ENCODE measurements at places on chromosomes 2 and 18.

DNA sequence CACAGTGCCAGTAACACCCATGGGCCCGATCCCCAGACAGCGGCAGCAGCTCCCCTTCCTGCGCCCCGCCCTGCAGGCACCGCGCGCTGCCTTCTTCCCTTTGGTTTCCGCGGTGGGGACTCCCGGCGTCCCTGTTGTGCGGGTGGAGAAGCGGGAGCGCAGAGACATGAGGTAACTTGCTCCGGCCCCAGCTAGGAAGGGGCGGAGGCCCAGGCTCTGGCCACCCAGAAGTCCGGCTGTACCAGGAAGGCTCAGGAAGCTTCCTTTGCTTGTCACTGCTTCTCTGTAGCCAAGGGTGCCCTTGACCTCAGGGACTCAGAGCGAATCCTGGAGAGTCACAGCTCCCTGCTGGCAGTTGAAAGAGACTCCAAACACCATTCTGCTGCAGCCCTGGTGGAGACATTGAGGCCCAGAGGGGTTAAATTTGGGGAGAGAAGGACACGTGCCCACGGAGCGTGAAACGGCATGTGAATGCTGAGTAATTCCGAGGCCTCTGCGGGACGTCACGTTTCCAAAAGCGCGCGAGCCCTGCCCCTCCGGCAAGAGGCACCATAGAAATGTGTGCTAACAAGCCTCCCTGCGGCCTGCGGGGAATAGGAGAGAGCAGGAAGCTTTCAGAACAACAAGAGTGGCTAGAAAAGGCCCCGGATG is 6.7 kb upstream of the ADCY3 start:
- DNase-seq = peak; percentile 75

DNA sequence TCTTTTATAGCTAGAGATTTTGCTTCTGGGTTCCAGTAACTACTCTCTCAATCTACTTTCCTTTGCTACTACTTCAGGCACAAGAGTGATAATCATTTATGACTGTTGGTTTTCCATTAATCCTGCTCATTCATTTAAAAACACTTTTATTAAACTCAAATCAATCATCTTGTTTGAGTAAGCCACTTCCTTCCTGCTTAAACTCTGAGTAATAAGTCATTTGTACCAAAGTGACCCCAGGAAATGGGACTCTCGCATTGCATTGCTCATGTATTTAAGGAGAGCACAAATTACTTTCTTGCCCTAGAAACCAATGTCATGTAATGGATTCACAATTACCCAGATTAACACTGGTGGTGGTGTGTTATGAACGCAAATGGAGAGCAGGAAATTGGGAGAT is 270.7 kb upstream of the HNMT start:
- DNase-seq = no peak

GRCh38 chr2:171289991-171290390 is 129.3 kb upstream of the TLK1 start:
- no peak for DNase-seq

DNA sequence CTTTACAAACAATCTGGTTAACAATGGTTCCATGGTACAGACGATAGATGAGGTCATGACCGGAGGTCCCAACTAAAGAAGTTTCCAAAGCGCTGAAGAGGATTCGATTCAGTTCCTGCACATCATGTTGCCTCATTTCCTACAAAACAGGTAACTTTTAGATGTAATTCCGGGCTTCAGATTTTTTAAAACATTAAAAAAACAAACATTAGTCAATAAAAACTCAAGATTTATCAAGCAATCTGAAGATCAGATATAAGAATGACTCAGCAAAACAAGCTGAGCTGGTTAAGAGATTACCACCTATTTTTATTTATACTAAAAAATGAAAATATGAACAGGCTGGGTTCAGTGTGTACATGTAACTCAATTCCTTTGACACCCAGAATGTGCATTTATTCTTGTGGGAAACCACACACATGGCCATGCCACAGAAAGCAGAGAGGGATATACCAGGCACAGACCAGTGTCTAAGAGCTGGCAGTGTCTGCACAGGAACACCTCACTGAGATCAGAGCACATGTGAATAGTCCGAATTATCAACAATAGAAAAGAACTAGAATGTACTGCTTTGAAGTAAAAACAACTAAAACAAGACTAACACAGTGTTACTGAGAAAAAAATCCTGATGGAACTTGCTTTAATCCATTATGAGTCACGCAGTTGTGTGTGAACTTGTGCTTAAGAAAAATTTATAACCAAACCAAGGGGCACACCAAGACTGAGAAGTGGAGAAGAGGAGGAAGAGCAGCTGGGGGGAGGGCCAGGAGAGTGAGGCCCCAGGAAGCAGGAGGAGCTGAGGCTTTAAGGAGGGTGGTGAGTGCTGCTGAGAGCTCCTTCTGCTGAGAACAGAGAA is 9.5 kb downstream of the USP40 start:
- no peak for DNase-seq

DNA sequence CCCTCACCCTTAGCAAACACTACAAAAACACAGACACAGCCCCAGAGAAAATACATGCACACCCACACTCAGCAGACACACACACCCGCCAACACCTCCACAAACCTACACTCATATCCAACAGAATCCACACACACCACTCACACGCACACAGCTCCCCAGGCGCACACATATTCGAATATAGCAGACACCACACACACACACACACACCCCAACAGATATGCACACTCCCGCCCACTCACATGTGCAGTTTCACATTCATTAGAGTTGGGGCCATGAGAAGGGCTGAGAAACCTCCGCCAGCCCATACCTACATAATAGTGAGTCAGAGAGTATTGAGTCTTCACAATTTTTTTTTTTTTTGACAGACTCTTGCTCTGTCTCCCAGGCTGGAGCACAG is 29.4 kb upstream of the NOTO start:
- DNase-seq = no peak

- peak; percentile 44 for DNase-seq
Observed at GRCh38 chr2:50344509-50345106, 687.3 kb downstream of the NRXN1 start.

DNA sequence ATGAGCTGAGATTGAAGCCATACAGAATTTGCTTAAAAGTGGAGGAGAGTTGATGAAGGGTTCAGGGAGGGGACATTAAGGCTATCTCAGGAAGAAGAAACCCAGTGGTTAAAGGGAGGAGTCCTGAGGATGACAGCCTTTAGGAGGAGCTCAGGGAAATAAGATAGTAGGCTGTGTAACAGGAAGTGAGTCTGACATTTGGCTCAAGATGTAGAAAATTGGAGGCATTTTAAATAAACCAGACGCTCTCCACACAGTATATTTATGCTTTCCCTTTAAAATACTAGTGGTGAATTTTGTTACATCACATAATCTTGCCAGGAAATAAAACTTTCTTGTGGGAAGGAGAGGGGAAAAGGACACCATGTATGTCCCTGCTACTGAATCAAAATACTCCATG is 11.6 kb downstream of the KCNH7 start:
- DNase-seq = no peak

DNA sequence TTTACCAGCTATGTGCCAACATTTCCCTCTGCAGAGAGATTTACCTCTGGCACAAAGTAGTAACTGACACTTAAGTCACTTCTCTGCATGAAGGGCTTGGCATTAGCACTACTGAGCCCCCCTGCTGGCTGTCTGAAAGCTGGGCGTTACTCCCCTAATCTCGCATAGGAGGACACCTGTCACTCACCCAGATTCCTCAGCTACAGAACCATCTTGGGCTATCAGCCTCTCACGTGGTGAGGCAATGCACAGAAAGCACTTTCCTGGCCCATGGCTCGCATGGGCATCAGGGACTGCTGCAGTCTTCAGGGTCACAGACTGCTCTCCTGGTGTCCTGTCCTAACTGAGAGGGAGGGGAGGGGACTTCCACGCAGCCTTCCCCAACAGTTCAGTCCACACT is 12.0 kb downstream of the SERPINE2 start:
- no peak for DNase-seq

DNA sequence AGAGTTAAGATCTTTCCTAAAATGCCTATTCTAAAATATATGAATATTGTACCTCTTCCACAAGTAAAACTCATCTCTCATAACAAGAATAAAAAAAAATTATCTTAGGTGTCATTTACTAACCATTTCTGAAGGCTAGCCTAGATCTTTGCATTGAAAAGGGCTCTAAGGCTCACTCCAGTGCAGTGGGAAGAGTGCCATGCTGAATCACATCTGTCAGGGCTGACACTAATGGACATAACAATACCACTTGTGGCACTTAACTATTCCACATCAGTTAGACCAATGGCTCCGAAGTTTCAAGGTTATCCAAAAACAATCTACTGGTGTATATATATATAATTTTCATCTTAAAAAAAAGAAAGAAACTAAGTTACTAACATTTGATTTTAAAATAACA is 130.2 kb downstream of the EXOC6B start:
- DNase-seq = peak; percentile 9

GRCh38 chr18:26547646-26548414 is 523 bp downstream of the KCTD1 start:
- no peak for DNase-seq

DNA sequence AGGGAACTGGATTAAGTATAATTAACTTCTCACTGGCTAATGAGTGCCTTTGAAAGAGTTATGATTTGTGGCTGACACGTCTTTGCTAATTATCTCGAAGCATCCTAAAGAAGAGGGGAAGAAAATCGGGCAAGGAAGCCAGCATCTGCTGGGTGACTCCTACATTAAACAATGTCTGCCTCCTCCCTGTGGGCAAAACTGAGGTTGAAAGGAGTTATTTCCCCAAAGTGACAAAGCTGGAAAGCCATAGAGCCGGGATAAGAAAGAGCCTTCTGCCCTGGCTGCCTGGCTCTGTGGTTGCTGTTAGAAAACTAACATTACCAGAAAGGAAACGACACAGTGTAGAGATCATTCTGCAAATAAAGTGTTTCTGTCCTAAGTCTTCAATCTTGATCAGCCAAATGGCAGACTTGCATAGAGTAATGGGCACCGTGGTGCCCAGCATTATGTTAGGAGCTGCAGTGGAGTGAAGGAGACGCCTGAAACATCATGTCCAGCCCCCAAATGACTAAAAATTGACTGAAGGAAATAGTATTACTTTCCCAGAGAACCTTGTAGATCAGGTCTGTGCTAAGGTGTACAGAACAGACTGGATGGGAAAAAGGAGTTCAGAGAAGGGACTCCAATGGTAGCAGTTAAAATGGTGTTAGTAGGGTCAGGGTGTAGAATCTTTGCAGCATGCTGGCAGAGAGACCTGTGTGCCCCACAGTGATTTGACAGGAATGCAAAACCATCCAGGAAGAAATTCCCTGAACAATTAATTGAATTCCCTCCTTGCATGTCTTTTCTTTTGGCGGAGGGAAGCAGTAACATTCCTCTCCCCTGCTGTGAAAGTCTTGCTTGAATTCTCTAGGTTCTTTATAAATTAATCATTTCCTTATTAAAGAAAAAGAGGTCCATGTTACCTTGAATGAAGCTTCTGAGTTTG is 44.4 kb downstream of the ALPK2 start:
- DNase-seq = no peak
